ENCODE measurements at places on chromosomes 1 and 21.

DNA sequence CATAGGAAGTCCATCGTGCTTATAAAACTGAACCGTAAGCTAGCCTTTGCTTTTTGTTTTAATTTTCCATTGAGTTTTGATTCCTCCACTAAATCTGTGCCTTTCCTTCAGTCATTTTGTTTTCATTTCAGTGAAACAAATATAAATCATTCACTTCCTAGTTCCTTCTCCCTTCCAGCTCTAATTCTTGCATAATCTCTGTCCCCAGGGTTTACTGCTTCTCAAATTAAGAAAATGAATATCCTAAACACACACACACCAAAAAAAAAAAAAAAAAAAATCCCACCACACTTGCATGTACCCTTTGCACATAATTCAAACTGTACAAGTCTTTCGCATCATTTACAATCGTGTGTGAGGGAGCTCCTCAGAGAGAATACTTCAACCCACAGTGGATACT, 6.8 kb downstream of the KCNH1 start:
- DNase-seq = no peak
- no peaks in the 10 kb centered on the region for H3K4me1 ChIP-seq
- H3K36me3 ChIP-seq = no peaks in the 10 kb centered on the region
- peaks cover 33% of the 10 kb centered on the region for H3K27me3 ChIP-seq
- H3K27ac ChIP-seq = no peak overlapping the region
- H3K4me3 ChIP-seq = no peak overlapping the region

- no peaks in the 10 kb centered on the region for H3K4me1 ChIP-seq
- H3K4me3 ChIP-seq = no peak overlapping the region
- H3K27me3 ChIP-seq = peaks cover 3% of the 10 kb centered on the region
- H3K27ac ChIP-seq = no peak overlapping the region
- no peak for DNase-seq
- no peaks in the 10 kb centered on the region for H3K36me3 ChIP-seq
Measured at GRCh38 chr1:65177457-65177856, 29.5 kb downstream of the AK4 start.

DNA sequence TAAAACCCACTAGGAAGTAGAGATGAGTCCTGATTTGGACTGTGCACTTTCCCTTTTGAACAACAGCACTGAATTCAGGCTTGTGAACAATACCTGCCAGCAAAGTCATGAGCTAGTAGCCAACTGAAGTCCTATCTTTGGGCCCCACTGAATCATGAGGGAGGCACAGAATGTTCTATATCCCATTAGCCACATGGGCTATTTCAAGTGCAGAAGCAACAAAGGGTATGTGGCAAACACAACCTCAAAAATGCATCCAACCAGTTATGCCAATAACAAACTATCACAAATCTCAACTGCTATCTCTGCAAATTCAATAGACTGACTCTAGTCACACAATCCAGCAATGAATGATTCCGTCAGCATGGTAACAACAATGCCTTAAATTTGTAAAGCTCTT, 276.0 kb downstream of the MRPL39 start:
- no peaks in the 10 kb centered on the region for H3K27me3 ChIP-seq
- DNase-seq = no peak
- no peak overlapping the region for H3K27ac ChIP-seq
- no peaks in the 10 kb centered on the region for H3K36me3 ChIP-seq

- H3K27me3 ChIP-seq = peaks cover 2% of the 10 kb centered on the region
- no peaks in the 10 kb centered on the region for H3K36me3 ChIP-seq
- H3K27ac ChIP-seq = no peak overlapping the region
- H3K4me3 ChIP-seq = no peak overlapping the region
- DNase-seq = no peak
- H3K4me1 ChIP-seq = peaks cover 18% of the 10 kb centered on the region
Measured at GRCh38 chr1:182484067-182484466, 34.1 kb downstream of the RGSL1 start.

DNA sequence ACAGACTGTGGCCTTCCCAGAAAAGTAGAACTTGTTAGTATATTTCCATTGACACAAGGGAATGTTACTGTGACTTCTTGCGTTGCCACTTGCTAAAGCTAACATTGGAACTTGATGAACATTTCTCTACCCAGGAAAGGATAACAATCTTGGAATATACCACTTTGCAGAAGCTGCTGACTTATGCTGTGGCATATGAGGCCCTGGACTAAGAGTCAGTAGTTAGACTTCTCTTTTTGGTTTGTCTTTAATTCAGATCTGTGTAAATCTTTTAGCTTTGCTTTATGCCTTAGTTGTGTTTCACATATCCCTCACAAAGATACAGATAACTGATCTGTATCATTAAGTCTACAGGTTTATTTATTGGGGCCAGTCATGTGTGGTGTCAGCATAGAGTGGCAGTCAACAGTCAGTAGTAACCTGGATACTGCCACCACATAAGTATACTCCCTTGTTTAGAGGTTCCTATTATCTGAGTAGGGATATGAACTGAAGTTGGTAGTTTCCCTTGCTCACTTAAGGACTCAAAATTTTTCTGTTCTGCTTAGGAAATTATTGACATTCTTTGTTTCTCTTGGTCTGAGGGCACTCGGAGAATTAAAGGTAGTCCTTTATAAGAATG, 14.7 kb downstream of the RNF2 start:
- H3K27ac ChIP-seq = no peak overlapping the region
- no peaks in the 10 kb centered on the region for H3K27me3 ChIP-seq
- H3K4me1 ChIP-seq = peaks cover 32% of the 10 kb centered on the region
- DNase-seq = no peak
- peaks cover 13% of the 10 kb centered on the region for H3K36me3 ChIP-seq

DNA sequence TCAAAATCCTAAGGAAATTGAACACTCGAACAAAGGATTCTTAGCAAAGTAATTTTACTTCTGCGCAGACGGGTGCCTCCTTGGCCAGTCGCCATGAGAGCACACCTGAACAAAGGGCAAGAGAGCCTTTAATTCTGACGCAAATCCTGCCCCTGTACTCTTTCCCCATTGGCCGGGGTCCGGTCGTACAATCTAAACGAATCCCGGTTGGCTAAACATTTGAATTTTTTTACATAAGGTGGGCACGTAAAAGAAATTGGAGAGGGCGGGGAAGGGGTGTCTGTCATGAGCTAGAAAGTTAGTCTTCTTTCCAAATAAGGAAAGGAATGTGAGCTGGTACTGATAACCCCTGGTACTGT, 8.2 kb upstream of the IL22RA1 start:
- peaks cover 41% of the 10 kb centered on the region for H3K27me3 ChIP-seq
- H3K27ac ChIP-seq = no peak overlapping the region

- no peaks in the 10 kb centered on the region for H3K4me1 ChIP-seq
- H3K27ac ChIP-seq = no peak overlapping the region
- H3K27me3 ChIP-seq = no peaks in the 10 kb centered on the region
- H3K36me3 ChIP-seq = no peaks in the 10 kb centered on the region
- DNase-seq = no peak
Measured at GRCh38 chr1:70818401-70818800, 229.2 kb downstream of the PTGER3 start.

- no peaks in the 10 kb centered on the region for H3K27me3 ChIP-seq
- peak overlapping the region; percentile 94 for H3K4me3 ChIP-seq
- peak overlapping the region; percentile 85 for H3K27ac ChIP-seq
- peaks cover 10% of the 10 kb centered on the region for H3K36me3 ChIP-seq
- DNase-seq = peak; percentile 23
- H3K4me1 ChIP-seq = peaks cover 68% of the 10 kb centered on the region
Measured at GRCh38 chr1:155977690-155978324, 540 bp downstream of the ARHGEF2 start.

DNA sequence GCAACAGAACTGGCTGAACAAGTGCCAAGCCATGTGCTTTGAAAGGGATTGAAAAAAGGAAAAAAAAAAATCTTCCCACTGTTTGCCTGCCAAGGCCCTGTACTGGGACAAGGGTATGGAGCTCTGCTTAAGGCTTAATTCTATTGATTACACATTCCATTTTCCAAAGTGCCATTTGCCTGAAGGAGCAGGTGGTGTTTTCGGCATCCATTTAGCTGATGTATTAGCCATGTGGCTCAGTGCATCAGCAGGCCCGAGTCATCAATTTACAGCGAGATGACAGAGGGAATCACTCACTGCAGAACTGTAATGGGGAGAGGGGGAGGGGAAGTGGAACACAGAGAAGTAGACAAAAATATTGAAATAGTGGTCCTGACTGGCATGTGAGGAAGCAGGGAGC, 144.2 kb upstream of the BEND5 start:
- no peaks in the 10 kb centered on the region for H3K36me3 ChIP-seq
- H3K4me1 ChIP-seq = no peaks in the 10 kb centered on the region
- peaks cover 4% of the 10 kb centered on the region for H3K27me3 ChIP-seq
- no peak overlapping the region for H3K4me3 ChIP-seq
- no peak for DNase-seq

DNA sequence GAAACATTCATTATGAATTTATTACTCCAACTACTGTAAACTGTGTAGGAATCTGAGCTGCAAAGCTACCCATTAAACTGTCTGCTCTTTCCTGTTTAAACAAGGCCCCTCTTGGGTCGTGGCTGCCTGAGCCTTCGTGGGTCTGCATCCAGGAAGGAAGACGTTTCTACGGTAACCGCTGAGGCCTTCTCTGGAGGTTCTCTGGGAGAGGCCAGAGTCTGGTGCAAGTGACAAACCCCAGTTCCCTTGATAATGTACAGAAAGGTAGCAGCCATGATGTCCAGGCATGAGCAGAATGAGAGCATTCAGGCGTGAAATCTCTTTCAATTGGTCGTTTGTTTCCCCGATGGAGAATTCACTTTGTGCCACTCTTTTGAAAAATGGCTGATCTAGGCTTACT, 350.2 kb downstream of the PLPP3 start:
- no peak for DNase-seq
- no peak overlapping the region for H3K27ac ChIP-seq
- H3K4me1 ChIP-seq = no peaks in the 10 kb centered on the region
- H3K36me3 ChIP-seq = no peaks in the 10 kb centered on the region
- no peak overlapping the region for H3K4me3 ChIP-seq
- peaks cover 2% of the 10 kb centered on the region for H3K27me3 ChIP-seq

- H3K4me3 ChIP-seq = no peak overlapping the region
- DNase-seq = no peak
- H3K27me3 ChIP-seq = no peaks in the 10 kb centered on the region
Measured at GRCh38 chr21:19781881-19782652, 1216.1 kb upstream of the NCAM2 start.

DNA sequence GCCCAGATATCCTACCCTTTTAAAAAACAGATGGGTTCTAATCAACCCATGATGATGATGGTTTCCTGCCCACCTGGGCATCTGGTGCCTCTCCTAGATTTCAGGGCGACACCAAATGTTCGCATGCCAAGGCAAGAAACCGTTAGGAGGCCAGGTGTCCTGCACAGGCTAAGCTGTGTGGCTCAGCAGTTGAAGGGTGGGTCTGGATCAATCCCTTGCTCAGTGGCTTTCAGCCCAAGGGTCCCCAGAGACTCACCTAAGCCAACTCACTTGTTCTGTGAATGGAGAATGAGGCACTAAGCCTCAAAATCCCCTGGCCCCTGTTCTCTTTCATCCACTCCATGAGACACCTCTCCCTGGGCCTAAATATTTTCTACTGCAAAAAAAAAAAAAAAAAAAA, 169.1 kb upstream of the EDN2 start:
- H3K27me3 ChIP-seq = no peaks in the 10 kb centered on the region
- no peaks in the 10 kb centered on the region for H3K36me3 ChIP-seq
- DNase-seq = no peak

- H3K36me3 ChIP-seq = no peaks in the 10 kb centered on the region
- no peak overlapping the region for H3K4me3 ChIP-seq
- H3K4me1 ChIP-seq = no peaks in the 10 kb centered on the region
Measured at GRCh38 chr21:42486072-42486471, 10.0 kb downstream of the RSPH1 start.

GRCh38 chr1:239833723-239834122, 258.0 kb upstream of the FMN2 start:
- DNase-seq = no peak
- peaks cover 2% of the 10 kb centered on the region for H3K27me3 ChIP-seq
- no peak overlapping the region for H3K4me3 ChIP-seq
- peaks cover 4% of the 10 kb centered on the region for H3K4me1 ChIP-seq
- no peaks in the 10 kb centered on the region for H3K36me3 ChIP-seq
- no peak overlapping the region for H3K27ac ChIP-seq

- peaks cover 3% of the 10 kb centered on the region for H3K4me1 ChIP-seq
- H3K27me3 ChIP-seq = no peaks in the 10 kb centered on the region
- DNase-seq = no peak
- H3K27ac ChIP-seq = no peak overlapping the region
- no peak overlapping the region for H3K4me3 ChIP-seq
Measured at GRCh38 chr1:151494741-151495281, 16.4 kb upstream of the CGN start.

- no peaks in the 10 kb centered on the region for H3K27me3 ChIP-seq
- H3K4me3 ChIP-seq = no peak overlapping the region
- H3K27ac ChIP-seq = no peak overlapping the region
Measured at GRCh38 chr1:224160171-224160682, 22.8 kb upstream of the DEGS1 start.

DNA sequence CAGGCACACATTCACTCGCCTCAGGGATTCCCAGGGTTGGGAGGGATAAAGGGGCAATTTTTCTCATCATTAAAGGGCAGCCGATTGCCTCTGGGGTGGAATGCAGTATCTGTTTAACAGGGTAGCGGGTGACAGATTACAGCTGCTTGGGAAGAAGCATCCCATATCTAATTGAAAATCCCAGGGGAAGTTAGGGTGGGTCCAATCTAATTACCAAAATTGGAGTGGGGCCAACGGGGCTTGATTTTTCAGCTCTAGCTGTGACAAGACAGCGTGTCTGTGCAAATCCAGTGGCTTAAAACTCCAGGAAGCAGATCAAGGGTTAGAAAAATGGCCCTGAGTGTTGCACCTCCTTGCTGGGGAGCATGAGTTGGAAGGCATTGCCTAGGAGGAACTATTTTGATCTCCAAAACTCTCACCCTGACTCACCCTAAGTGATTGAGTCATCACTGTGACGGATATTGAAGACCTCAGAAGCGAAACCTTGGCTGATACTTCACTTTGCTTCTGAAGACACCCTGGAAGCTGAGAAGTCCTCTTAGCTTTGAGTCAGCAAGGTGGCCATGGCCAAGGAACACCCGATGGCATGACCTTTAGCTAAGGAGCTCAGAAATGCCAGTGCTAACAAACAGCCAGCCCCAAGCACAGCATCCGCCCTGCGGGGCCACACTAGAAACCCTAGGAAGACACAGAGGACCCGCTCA, 46.0 kb downstream of the GRHL3 start:
- no peaks in the 10 kb centered on the region for H3K4me1 ChIP-seq
- no peak for DNase-seq
- no peaks in the 10 kb centered on the region for H3K27me3 ChIP-seq
- peaks cover 11% of the 10 kb centered on the region for H3K36me3 ChIP-seq
- H3K4me3 ChIP-seq = no peak overlapping the region
- H3K27ac ChIP-seq = no peak overlapping the region

GRCh38 chr1:70360321-70360720, 5.8 kb upstream of the ANKRD13C start:
- H3K4me1 ChIP-seq = peaks cover 7% of the 10 kb centered on the region
- H3K27ac ChIP-seq = no peak overlapping the region
- H3K27me3 ChIP-seq = no peaks in the 10 kb centered on the region
- DNase-seq = no peak
- H3K4me3 ChIP-seq = no peak overlapping the region
- H3K36me3 ChIP-seq = no peaks in the 10 kb centered on the region
